Caki2 (cell line): ENCODE measurements at places on chromosomes 7 and 10. TPM values are rescaled to one million over a fixed set of nuclear protein-coding genes. Genes with fewer than 3 reads are reported as not detected.

DNA sequence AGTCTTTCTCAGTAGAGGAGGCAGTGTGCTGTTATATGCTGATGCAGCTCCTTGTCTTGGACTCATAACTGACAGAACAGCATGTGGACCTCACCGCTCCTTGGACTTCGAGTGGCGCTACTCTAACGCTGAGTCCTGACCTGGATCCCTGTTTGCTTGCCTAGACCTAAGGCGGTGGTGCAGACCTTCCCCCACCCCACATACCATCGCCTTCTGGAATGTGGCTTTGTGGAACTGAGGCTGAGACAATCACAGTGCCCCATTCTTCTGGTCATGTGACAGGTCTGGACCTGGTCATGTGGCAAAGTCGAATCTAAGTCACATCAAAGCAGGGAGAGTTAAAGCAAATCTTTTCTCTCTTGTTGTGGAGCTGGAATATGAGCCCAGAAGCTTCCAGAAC is 190.7 kb upstream of the MKI67 start:
- DNase-seq, result no peak

- DNase-seq, result peak; percentile 70
Measured at GRCh38 chr10:21532694-21533466, 1.2 kb upstream of the MLLT10 start.

DNA sequence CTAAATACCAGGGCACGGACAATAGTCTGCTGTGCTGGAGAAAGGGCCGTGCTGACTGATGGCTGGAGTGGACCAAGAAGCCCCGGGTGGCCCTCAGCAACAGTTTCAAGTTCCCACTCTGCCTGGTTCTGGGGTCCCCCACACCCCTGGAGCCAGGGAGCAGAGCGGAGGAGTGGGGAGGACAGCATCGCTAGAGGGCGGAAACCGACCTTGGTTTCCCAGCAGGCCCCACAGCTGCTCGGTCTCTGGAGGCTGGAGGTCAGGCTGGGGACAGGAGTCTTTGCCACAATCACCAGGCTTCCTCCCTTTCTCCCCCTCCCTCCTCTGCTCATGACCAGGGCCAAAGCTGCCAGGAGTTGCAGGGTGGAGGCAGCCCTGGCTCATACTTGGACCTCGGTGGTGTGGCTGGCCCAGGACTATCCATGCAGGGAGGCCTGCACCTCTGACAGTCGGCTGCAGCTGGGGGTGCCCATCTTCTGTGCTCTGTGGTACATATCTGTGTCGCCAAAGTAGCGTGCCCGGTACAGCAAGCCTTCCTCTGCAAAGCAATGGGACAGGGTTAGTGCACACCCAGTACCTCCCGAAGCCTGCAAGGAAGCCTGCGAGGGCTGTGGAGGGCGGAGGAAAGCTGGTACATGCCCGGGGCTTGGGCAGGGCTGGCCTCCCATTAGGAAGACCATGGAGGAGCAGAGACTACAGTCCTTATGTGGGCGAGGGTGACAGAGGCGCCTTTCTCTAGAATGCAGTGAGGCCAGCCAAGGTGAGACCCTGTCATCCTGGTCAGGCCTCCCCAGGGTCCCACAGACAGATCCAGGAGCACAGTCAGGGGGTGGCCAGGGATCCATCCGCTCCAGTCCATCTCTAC is 19.1 kb downstream of the DNAJB12 start:
- peak; percentile 49 for DNase-seq

GRCh38 chr7:151539088-151539671 is 19.5 kb upstream of the RHEB start:
- DNase-seq, result peak; percentile 59

- no peak for DNase-seq
Measured at GRCh38 chr10:11705722-11706121, 36.5 kb upstream of the ECHDC3 start.

ANLN gene
- 109 and 111 TPM in 2 replicates for total RNA-seq

CTTNBP2 gene
- total RNA-seq, result not detected in 2 replicates
